ENCODE measurements at places on chromosomes 7 and 10.
A peak's percentile ranks its signal among the peaks of the same experiment; 100 is the strongest.

GRCh38 chr7:22142572-22142971 is 196.9 kb upstream of the CDCA7L start:
- DNase-seq, result no peak

DNA sequence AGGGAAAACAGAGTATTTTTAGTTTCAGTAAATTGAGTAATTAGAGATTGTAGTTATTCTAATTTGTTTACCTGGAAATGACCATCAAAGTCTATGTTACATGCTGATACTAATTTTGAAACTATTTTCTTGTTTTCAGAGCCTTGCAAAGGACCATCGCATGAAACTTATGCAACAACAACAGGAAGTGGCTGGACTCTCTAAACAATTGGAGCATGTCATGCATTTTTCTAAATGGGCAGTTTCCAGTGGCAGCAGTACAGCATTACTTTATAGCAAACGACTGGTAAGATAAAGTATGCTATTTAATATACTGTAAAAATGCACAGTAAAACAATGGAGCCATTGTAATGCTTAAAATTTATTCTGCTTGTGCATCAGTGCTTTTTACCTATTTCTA is 78.5 kb downstream of the TRIM24 start:
- no peak for DNase-seq

- peak; percentile 35 for DNase-seq
These were observed 145.3 kb downstream of the CELF2 start for GRCh38 chr10:11162828-11163599.

DNA sequence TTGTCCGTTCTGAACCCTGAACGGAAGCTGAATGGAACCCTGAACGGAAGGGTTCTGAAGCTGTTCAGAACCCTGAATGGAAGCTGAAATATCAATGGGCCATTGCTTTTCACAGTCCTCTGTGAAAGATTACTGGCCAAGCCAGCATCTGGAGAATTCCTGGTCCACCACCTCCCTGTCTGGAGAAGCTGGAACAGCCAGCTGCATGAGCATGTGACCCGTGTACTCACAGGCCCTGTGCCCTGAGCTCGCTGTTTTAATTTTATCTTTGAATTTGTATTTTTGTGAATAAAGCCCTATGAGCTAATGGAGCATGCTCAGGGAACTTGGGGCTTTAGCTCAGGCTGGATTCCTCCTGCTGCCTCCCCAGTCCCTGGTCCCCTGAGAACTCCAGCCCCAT is 37.2 kb downstream of the HTRA1 start:
- DNase-seq, result peak; percentile 24

- no peak for DNase-seq
These were observed 3.0 kb upstream of the FGF8 start for GRCh38 chr10:101778781-101779543.

- no peak for DNase-seq
These were observed 204.7 kb upstream of the KLF14 start for GRCh38 chr7:130938661-130939060.

DNA sequence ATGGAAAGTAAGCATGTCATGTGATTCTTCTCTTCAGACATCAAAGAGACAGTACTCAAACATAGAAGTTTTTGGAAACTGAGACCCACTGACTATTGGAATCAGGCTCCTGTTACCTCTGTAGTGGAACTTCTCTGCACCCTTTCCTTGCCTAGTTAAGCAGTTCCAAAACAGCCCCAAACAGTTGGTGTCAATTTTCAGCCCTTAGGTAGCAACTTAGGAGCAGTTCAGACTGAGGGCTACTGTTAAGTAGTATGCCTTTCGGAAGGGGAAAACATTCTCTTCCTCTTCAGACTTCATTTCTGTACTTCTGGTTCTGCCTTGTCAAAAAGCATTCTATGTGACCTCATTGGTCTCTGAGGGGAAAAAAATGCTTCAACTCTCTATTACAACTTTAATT is 85.7 kb downstream of the ZNF277 start:
- DNase-seq, result no peak

DNA sequence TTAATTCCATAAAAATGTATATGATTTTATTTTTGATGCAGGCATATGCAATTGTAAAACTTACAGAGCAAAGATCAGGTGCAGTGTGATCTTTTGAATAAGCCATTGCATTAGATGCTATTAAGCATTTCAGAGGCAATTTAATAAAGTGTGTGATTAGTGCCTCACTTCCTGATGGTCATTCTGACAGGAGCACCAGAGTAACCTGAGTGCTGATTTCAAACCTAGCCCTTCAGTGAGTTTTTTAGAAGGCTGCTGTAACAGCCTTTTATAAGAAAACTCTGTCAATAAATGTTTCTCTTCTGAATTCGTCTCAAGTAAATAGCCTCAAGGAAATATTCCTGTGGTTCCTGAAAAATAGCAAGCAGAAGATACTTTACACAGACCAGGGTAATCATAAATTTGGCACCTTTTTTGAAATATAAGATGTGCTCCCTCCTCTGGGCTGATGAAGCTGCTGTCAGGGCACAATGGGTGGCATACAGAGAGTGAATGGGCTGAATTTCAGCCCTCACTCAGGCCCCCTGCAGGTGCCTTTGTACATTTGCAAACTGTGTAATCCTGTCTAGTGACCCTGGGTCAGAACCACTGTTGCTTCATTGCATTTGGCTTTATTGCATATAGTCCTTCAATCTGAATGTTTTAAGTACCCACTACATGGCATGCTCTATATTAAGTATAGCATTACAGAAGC is 193.7 kb upstream of the CSTF2T start:
- DNase-seq, result no peak
